PC-3 (cell line): ENCODE measurements at places on chromosomes 5 and 9. TPM values are rescaled to one million over a fixed set of nuclear protein-coding genes. Genes with fewer than 3 reads are reported as not detected.

REEP2 gene
- total RNA-seq: 2.4 and 2.5 TPM in 2 replicates

BTNL9 gene
- 11.5 and 15.4 TPM in 2 replicates for total RNA-seq

FAM221B gene
- 0.29 TPM in 1 of 2 replicates, not detected in the other for total RNA-seq

ZNF879 gene
- total RNA-seq: not detected in 2 replicates

ATG10 gene
- 11.7 and 11.8 TPM in 2 replicates for total RNA-seq

MARCHF3 gene
- 1.3 and 2.5 TPM in 2 replicates for total RNA-seq

FGD3 gene
- total RNA-seq: 5.4 and 6.3 TPM in 2 replicates

TRIM7 gene
- 28.1 and 44.1 TPM in 2 replicates for total RNA-seq

STK32A gene
- 0.92 and 6.8 TPM in 2 replicates for total RNA-seq

SYK gene
- 12.9 and 14.6 TPM in 2 replicates for total RNA-seq

SLC25A48 gene
- total RNA-seq: not detected in 2 replicates

DNA sequence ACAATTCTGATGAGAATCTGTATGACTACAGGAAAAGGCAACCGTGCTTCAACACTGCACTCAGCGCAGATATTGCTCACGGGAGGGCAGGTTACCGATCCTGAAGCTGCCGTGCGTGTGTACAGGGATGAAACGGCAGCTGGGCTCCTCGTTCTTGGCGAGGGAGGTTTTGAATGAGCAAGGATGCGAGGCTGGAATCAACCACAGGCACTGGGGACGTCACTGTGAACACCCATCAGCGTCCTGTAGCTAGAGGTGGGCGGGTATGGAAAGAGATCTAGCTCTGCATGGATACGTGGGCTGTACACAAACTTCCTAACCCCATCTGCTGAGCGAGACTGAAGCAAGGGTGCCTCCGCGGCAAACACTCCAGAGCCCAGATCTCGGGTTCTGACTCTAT is 84.3 kb upstream of the COL5A1 start:
- H3K36me3 ChIP-seq: no peaks in the 10 kb centered on the region
- no peak overlapping the region for H3K27ac ChIP-seq
- no peak overlapping the region for H3K4me3 ChIP-seq
- DNase-seq: no peak

DNA sequence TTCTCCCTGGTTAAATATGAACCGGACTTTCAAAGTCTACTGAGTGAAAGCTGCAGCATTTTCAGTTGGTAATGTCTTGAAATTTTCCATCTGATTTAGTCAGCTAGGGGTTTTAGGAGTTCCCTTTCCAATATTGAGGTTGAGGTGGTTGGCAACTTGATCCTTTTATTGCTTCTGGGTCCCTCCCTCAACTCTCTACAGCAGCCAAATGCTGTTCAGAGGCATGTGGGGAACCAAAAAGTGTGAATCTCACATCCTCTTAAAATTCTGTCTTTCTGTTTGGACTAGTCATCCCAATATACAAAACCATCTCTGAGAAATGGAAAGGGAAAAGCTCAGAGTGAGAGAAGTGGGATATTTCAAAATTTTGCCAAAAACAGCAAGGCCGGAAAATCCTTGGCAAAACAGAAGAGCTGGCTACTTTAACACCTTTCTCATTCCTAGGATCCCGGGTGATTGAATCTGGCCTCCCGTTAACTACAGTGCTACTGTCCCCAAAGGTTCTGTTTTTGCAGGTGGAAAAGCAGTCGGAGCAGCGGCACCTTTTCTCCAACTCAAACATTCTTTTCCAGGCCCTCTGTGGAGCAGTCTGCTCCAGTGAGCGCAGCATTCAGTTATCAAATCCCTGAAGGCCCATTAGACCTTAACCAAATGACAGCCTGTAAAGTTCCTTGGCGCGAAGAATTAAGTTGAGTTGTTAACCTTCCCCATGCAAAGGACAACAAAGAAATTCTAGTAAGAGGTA is 345.9 kb upstream of the NUDT12 start:
- no peak overlapping the region for H3K4me3 ChIP-seq
- H3K27me3 ChIP-seq: no peaks in the 10 kb centered on the region
- H3K36me3 ChIP-seq: no peaks in the 10 kb centered on the region
- no peak overlapping the region for H3K27ac ChIP-seq

DNA sequence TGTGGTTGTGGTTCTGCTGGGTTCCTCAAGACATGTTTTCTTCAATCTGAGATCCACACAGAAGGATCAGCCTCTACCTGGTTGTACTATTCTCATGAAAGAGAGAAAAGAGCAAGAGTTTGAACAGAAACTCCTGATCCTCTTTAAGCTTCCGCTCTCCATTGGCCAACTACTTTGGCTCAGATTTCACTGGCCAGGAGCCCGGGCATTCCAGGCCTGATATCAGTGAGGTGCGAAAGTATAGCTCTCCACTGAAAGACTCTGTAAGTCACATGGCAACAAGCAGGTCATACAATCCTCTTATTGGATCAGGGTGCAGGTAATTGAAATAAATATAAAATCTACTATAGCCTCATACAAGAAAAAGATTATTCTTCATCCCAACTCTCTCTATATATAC is 920.5 kb downstream of the TLE4 start:
- no peaks in the 10 kb centered on the region for H3K27me3 ChIP-seq
- no peaks in the 10 kb centered on the region for H3K36me3 ChIP-seq
- no peak overlapping the region for H3K27ac ChIP-seq

DNA sequence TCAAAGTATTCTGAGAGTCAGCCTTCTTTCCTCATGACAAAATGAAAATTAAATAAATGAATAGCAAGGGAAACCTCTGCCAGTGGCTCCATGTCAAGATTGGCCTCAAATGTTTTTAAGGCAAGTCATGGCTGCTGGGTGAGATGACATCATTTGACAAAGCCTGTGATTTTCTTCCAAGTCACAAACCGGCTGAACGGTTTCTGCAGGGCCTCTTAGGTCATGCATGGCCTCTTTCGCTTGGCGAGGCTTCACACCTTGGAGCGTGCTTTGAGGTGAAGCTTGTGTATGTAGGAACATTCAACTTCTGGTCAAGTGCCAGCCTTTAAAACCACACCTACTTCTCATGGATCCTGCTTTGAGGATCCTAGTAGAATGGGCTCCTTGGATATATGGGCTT is 161.0 kb upstream of the ZNF618 start:
- no peak for DNase-seq
- H3K4me3 ChIP-seq: no peak overlapping the region
- no peak overlapping the region for H3K27ac ChIP-seq
- H3K4me1 ChIP-seq: no peaks in the 10 kb centered on the region
- no peaks in the 10 kb centered on the region for H3K36me3 ChIP-seq
- no peaks in the 10 kb centered on the region for H3K27me3 ChIP-seq

GRCh38 chr9:34701023-34701768 is 8.7 kb downstream of the CCL21 start:
- peak overlapping the region; percentile 65 for H3K4me3 ChIP-seq
- H3K27me3 ChIP-seq: no peaks in the 10 kb centered on the region; the same call in 1 of the 2 replicates
- no peak overlapping the region for H3K27ac ChIP-seq
- H3K4me1 ChIP-seq: no peaks in the 10 kb centered on the region

- no peaks in the 10 kb centered on the region for H3K36me3 ChIP-seq
- no peak overlapping the region for H3K4me3 ChIP-seq
- peak; percentile 7 for DNase-seq
- H3K27ac ChIP-seq: no peak overlapping the region
- no peaks in the 10 kb centered on the region for H3K27me3 ChIP-seq
These were observed 4.3 kb downstream of the RHOBTB3 start for GRCh38 chr5:95735406-95735805.

GRCh38 chr5:26692952-26693351 is 345.4 kb downstream of the CDH9 start:
- no peak overlapping the region for H3K4me3 ChIP-seq
- no peak overlapping the region for H3K27ac ChIP-seq
- no peaks in the 10 kb centered on the region for H3K27me3 ChIP-seq
- DNase-seq: no peak

GRCh38 chr9:131309530-131310276 is 20.2 kb downstream of the PLPP7 start:
- no peak for DNase-seq
- no peaks in the 10 kb centered on the region for H3K27me3 ChIP-seq
- H3K4me3 ChIP-seq: no peak overlapping the region
- no peaks in the 10 kb centered on the region for H3K36me3 ChIP-seq

- no peak for DNase-seq
- no peaks in the 10 kb centered on the region for H3K27me3 ChIP-seq
- H3K4me1 ChIP-seq: peaks cover 31% of the 10 kb centered on the region
- no peak overlapping the region for H3K27ac ChIP-seq
These were observed 7.7 kb downstream of the CSNK1A1 start for GRCh38 chr5:149543361-149544027.

DNA sequence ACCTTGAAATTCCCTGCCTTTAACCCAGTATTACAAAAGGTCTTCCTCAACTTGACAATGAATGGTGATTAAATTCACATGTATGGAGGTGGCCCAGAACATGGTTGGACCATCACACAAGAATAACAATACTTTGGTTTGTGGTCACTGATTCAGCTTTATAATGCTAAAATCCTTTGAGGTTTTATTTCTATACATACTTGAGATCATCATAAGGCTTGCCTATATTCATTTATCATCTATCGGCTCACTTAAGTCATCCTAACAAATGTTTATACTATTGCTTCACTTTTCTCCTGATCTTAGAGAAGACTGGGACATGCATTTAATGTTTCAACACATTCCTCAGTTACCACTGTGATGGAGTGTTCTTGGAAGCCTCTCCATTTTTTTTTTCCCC is 191.3 kb downstream of the DMAC1 start:
- H3K4me1 ChIP-seq: no peaks in the 10 kb centered on the region
- H3K27ac ChIP-seq: no peak overlapping the region
- no peak overlapping the region for H3K4me3 ChIP-seq
- H3K27me3 ChIP-seq: no peaks in the 10 kb centered on the region
- no peaks in the 10 kb centered on the region for H3K36me3 ChIP-seq
- DNase-seq: no peak

DNA sequence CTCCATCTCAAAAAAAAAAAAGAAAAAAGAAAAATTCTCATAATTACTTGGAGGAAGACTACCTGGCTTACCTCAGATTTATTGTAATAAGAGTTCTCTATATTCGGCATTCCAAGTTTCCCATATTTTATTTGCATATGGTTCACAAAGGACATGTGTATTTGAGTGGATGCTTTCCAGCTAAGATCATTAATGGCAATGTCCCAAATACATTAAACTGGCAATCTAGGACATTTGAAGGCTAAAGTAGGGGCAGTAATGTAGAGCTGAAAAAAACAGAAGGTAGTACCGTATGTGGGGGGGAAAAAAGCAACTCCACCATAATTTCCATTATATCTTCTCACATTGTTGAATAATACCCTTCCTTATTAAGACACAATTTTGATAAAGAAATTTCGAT is 4.9 kb downstream of the TUT7 start:
- peaks cover 11% of the 10 kb centered on the region for H3K36me3 ChIP-seq
- H3K27me3 ChIP-seq: no peaks in the 10 kb centered on the region
- peaks cover 39% of the 10 kb centered on the region for H3K4me1 ChIP-seq
- peak overlapping the region; percentile 100 for H3K4me3 ChIP-seq
- DNase-seq: peak; percentile 78

- H3K36me3 ChIP-seq: peaks cover 2% of the 10 kb centered on the region; the same call in 1 of the 2 replicates
- no peaks in the 10 kb centered on the region for H3K4me1 ChIP-seq
- no peak for DNase-seq
- no peak overlapping the region for H3K27ac ChIP-seq
- no peaks in the 10 kb centered on the region for H3K27me3 ChIP-seq
These were observed 510.9 kb upstream of the ZNF608 start for GRCh38 chr5:125257057-125257972.
